ENCODE measurements at places on chromosomes 3 and 15.
A peak's percentile ranks its signal among the peaks of the same experiment; 100 is the strongest.

DNA sequence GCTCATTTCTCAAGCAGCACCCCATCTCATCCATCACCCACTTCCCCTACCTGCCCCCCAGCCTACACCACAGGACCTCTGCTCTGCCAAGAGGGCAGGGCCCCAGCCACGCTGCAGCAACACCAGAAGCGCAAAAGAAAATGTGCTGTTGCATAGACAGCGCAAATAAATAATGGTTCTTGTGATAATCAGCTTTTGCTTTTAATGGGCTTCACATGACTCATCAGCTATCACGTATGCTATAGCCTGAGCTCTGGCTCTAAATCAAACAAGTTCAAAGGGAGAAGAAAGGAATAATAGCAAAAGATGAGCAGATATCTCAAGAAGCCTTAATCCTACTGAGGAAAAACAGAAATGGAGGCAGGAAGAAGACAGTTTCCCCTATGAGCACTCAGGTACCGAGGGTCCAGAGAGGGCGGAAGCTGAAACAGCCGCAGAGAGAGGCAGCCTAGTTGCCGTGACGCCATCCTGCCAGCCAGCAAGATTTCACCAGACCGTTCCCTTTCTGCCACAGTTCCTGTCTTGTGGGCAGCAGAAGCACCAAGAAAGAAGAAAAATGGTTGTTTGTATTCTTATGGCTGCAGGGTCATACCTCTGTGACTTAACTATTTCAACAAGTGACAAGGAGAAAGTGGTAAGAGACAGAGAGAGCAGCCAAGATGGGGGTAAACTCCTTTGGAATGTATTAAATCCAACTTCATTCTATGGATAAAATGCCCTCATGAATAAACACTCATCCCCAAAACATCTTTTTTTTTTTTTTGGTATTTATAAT lies 22.0 kb downstream of the RAB27A start:
- no peak overlapping the region for H3K4me3 ChIP-seq
- H3K27ac ChIP-seq: no peak overlapping the region
- peak; percentile 91 for DNase-seq
- H3K36me3 ChIP-seq: no peaks in the 10 kb centered on the region
- peaks cover 4% of the 10 kb centered on the region for H3K4me1 ChIP-seq
- H3K27me3 ChIP-seq: no peaks in the 10 kb centered on the region

DNA sequence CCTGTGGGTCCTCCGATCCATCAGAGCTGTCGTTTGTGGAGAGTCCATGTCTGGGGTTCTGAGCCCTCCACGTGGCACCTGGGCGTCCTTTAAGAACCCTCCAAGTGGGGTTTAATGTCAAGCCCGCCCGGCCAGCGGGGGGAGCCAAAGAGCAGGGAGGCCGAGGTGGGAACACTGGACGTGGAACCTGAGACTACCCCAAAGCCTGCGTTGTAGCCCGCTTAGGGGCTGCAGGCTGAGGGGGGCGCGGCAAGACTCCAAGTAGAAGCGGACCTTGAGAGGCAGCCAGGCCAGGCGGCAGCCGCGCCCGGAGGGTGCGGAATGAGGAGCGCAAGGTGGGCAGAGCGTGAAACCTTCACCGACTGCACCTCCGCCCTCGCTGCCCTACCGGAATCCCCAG lies 126.2 kb upstream of the ATP10A start:
- H3K4me3 ChIP-seq: no peak overlapping the region
- no peak overlapping the region for H3K27ac ChIP-seq
- no peaks in the 10 kb centered on the region for H3K27me3 ChIP-seq
- no peak for DNase-seq
- H3K36me3 ChIP-seq: no peaks in the 10 kb centered on the region

DNA sequence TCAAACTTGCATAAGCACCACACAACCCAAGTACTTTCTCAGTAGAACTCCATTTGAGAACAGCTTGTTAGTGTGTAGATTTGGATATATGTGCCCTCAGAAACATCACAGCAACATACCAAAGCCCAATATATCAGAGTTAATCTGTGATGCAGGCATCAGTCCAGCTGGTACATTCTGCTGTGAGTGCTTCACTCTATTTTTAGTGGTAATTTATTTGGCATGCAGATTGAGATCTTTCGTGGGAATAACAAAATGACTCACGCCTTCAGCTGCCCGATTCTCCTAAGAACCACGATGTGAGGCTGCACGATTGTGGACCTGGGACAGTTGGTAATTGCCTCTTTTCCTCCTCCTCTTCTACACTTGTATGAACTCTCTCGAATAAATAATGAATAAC lies 730.7 kb downstream of the SQOR start:
- H3K36me3 ChIP-seq: no peaks in the 10 kb centered on the region
- H3K4me1 ChIP-seq: no peaks in the 10 kb centered on the region
- no peak overlapping the region for H3K27ac ChIP-seq

- H3K36me3 ChIP-seq: peaks cover 92% of the 10 kb centered on the region
- DNase-seq: no peak
- H3K27me3 ChIP-seq: no peaks in the 10 kb centered on the region
- H3K27ac ChIP-seq: no peak overlapping the region
Observed at GRCh38 chr15:73708691-73709090, 24.5 kb downstream of the CD276 start.

GRCh38 chr3:181616088-181617070 lies 95.3 kb upstream of the SOX2 start:
- no peak overlapping the region for H3K4me3 ChIP-seq
- no peak for DNase-seq
- no peaks in the 10 kb centered on the region for H3K4me1 ChIP-seq
- no peaks in the 10 kb centered on the region for H3K27me3 ChIP-seq
- H3K27ac ChIP-seq: no peak overlapping the region

GRCh38 chr15:74240002-74240568 lies 4.0 kb downstream of the CCDC33 start:
- no peaks in the 10 kb centered on the region for H3K36me3 ChIP-seq
- peaks cover 7% of the 10 kb centered on the region for H3K27me3 ChIP-seq
- no peak overlapping the region for H3K4me3 ChIP-seq

Data from mesenchymal stem cell (in vitro differentiated cells and primary cell).